ENCODE measurements at places on chromosomes 12 and 14.
A peak's percentile ranks its signal among the peaks of the same experiment; 100 is the strongest.

DNA sequence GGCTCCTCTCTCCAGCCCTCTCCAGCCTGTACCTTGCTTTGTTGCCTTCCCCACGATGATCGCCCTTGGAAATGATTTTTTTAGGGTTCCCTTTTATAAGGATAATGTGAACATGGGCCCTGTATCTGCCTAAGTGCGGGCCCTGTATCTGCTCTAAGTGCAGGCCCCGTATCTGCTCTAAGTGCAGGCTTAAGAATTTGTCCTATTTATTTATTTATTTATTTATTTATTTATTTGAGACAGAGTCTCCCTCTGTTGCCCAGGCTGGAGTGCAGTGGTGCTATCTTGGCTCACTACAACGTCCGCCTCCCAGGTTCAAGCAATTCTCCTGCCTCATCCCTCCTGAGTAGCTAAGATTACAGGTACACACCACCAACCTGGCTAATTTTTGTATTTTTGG, 22.5 kb downstream of the GALNT16 start:
- DNase-seq, result no peak

- no peak for DNase-seq
Measured at GRCh38 chr12:88579161-88579517, 1.1 kb downstream of the KITLG start.

- DNase-seq, result no peak
Measured at GRCh38 chr14:26323869-26324268, 274.0 kb downstream of the NOVA1 start.

DNA sequence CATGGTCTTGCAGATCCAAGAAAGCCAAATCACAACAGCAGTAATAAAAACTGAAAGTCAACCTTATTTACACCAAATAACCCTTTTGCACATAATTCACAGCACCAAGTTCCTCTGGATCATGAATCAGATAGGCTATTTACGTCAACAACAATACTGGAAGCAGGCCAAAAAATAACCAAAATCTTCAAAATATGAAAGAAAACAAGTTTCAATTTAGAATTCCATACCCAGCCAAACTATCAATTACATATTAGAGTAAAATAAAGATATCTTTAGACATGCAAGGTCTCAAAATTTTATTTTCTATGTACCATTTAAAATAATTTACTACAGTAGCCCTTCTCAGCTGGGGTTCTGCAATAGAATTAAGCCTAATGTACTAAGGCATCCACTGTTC, 76.7 kb upstream of the BBS10 start:
- no peak for DNase-seq

GRCh38 chr12:21543151-21543550, 17.1 kb downstream of the SPX start:
- no peak for DNase-seq

DNA sequence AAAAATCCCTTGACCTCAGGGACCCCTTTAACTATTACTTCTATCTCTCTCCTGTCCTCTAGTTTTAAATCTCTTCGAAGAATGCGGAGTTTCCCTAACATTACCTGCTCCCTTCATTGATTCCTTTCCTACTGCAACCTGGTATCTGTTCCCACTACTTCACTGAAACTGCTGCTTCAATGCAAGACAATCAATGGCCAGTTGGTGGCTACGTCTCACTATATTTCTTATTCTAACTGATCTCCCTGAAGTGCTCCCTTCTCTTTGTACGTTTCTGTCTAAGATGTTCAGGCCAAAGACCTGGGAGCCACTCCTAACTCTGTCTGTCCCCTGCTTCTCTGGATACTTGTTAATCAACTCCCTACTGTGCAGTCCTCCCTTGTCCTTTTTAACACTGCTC, 10.3 kb upstream of the KCNA1 start:
- DNase-seq, result no peak

DNA sequence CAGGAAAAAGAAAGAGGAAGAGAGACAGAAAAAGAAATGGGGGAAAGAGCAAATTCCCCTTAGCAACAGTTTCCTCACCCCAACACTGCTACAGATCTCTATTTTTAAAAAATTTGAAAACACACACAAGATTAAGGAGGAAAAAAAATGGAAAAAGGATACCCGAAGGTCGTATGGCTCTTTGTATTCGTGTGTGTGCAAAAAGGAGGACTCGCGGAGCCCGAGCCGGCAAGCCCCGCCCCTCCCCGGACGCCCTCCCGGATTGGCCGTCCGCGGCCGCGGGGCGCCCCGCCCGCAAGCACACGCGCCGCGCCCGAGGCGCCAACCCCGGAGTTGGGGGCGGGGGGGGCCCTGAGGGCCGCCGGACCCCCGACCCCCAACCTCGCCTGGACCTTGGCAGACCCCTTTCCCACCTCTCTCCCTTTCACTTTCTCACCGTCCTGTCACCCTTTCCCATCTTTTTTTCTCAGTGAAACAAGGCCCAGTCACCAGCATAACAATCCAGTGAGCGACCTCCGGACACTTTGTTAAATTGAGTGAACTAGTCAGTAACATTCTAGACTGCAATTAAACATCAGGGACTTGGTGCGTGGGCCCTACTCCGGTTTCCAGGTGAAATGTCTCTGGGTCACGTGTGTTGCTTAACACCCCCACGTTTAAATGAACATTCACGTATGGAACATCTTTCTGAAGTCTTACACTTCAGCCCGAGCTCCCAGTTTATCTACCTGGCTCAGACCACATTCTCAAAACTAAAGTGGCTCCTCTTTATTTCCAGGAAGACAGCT, at the start of gene C14orf93:
Gene C14orf93, minus strand, starts transcription at position 205 of the 788 bp plus-strand sequence. CDS start 11,120 bp downstream, outside the sequence.
- DNase-seq, result peak; percentile 76

DNA sequence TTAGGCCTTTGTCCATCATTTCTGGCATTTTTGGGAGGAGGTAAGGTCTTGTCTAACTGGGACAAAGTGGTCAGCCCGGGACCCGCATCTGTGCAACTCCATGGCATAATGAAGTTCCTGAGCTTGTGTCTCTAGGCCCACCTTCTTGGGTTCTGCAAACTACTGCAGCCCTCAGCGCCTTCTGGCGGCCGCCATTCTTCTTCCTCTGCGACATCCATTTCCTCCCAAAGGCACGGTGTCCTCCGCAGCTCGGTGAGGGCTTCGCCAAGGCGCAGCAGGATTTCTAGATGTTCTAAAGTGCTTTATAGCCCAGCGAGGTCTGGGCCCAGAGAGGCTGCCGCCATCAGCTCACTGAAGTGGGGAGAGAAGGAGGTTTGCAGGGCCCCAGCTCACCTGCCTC, 134.4 kb upstream of the OR4E1 start:
- no peak for DNase-seq

DNA sequence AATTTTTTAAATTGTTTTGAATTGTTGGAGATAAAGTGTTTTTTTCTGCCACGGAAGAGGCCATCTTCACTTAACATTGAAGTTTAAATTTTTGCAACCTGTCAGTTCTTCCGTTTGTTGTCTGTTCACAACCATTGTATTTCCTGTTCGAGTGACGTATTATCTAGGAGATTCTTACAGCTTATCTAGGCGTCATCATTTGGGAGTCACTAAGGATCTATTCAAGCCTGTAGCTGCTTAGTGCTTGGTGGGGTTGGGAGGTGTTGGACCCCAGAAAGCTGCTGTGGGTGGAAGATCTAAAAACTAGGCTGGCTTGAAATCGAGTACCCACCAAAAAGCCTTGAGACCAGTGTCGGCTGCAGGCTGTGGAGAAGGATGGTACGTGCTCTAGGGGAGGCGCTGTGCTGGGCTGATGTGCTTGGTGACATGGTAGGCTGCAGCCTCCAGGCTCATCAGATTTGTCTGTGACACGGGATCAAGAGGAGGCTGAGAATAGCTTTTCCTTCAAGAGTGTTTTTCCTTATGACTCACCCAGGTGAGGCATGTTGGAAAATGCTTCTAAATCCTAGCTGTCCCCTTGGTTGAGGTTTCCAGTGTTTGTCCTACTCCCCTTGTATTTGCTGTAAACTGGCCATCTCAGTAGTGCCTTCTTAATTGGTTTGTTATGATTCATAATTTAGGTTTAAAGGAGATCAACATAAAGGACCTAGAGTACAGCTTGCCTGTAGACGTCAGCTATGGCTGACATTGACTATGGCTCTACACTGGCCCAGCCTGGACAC, 57.8 kb downstream of the ATG14 start:
- DNase-seq, result peak; percentile 27

- DNase-seq, result no peak
Measured at GRCh38 chr14:77023001-77023996, 5.2 kb downstream of the IRF2BPL start.

GRCh38 chr12:51505360-51506105, 80.9 kb downstream of the SLC4A8 start:
- DNase-seq, result no peak
